Osteoblast (primary cell): ENCODE measurements at places on chromosomes 6 and 20.
A peak's percentile ranks its signal among the peaks of the same experiment; 100 is the strongest.

DNA sequence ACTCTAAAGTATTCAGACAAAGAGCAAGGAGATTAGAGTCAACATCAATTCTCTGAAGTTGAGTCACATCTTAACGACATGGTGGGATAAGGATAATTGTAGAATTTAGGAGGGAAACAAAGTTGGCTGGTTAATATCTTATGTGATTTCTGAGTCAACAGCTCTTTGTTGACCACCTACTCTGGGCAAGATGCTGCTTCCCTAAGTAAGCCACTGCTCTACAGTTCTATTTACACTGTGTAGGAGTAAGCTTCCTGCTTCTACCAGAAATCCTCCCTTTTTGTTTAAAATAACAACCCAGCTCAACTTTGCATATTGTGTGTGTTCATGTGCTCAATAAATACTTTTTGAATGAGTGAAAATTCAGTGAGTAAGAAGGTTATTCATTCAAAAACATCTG is 3.1 kb downstream of the HS3ST5 start:
- DNase-seq = peak; percentile 39

DNA sequence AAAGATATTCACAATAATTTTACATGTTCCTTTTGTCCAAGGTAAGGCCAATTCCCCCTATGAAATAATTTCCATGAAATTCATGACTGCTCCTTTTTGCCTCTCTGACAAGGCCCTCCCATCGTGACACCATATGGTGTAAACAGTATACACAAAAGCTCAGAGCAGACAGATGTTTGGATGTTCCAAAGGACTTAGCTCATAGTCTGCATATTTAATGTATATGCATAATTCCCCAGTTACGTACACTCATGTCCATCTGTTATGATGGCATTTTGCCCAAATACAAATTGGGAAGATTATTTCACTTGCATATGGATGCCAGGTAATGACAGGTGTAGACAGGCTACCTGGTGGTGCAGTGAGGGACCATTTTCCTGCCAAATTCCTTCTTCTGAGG is 376.5 kb downstream of the KHDRBS2 start:
- no peak for DNase-seq

GRCh38 chr6:27209659-27210269 is 37.7 kb upstream of the PRSS16 start:
- DNase-seq = no peak

DNA sequence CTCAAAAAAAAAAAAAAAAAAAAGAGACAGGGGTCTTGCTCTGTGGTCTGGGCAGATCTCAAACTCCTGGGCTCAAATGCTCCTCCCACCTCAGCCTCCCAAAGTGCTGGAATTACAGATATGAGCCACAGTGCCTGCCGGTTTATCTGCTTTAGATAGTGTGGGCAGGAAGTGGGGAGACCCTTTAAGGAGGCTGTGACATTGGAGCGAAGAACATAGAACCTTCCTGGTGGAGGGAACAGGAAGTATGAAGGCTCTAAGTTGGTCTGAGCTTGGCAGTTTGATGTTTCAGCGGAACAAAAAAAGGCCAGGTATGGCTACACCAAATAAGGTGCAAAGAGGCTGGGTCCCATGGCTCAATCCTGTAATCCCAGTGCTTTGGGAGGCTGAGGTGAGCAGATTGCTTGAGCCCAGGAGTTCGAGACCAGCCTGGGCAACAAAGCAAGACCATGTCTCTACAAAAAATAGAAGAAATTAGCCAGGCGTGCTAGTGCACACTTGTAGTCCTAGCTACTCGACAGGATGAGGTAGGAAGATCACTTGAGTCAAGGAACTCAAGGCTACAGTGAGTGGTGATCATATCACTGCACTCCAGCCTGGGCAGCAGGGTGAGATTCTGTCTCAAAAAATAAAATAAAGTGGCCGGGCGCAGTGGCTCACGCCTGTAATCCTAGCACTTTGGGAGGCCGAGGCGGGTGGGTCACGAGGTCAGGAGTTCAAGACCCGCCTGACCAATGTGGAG is 8.7 kb upstream of the ZMYND8 start:
- no peak for DNase-seq

DNA sequence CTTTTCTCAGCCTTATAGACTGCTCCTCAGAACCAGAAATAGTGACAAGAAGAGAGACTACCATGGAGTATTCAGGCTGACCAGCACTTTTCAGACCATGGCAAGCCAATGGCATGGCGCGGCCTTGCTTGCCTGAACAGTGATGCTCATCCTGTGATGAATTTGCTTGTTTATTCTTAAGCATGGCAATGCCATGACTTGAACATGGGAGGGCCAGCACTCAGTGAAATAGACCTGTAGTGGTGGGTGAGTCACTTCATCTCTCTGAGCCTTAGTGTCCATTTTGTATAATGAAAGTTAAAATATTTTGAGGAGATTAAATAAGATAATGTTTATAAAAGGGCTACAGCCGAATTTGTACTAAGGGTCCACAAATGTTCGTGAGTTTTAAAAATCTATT is 79.1 kb downstream of the LRRC1 start:
- no peak for DNase-seq

GRCh38 chr20:38298768-38299288 is 5.1 kb upstream of the BPI start:
- DNase-seq = peak; percentile 88

DNA sequence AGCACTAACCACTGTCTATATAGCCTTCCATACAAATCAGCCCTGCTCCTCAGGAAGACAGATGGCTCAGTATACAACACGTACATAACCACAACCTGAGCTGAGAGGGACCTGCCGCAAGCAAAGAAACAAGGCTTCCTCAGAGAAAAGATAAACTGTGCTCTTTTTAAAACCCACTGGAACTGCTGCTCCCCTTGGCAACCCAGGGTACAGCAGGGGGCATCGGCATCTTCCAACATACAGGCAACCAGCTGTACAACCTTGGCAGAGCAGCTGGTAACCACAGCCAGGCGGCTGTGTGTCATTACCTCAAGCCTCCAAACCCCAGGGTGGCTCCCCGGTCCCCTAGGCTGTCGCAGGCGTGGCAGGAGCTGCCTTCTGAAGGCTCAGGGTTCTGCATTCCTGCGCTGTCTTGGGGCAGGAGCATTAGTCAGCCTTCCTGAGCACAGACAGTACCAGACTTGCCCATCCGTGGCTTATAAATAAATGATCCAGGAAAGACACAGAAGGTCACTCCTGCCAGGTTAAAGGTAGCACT is 249.5 kb downstream of the ADGRG6 start:
- DNase-seq = no peak

- DNase-seq = no peak
Measured at GRCh38 chr6:132948889-132949288, 134.5 kb downstream of the RPS12 start.

DNA sequence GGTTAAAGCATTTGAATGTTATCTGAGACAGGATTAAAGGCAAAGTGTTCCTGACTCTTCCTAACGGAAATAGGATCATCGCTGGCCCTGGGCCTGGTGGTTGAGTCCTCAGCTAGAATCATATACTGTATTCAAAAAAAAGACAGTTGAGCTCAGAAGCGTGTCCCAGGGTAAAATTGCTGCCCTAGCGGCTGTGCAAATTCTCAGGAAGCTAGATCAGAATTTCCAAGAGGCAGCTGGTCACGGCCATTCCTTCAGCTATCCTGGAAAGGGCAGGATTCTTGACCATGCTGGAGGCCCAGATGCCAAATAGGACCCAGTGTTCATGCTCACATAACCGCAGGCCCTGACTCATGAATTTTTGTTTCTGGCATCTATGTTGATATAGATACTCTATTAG is 67.4 kb downstream of the STMND1 start:
- no peak for DNase-seq

DNA sequence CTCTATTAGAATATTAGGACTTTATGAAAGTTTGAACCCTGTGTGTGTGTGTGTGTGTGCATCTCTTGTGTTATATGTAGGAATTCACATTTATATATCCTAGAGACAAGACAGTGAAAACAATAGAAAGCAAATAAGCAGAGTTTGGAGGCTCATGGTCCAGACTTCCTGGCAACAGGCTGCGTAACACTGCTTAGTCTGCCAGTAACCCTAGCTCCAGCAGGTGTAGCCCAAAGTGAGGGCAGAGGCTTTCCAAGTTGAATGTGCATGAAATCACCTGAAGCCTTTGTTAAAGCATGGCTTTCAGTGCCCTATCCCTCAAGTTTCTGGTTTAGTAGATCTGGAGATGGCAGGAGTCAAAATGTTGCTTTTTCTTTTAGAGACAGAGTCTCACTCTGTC is 569.9 kb downstream of the KIF16B start:
- DNase-seq = no peak

GRCh38 chr20:34213213-34213612 is 28.0 kb upstream of the ASIP start:
- DNase-seq = no peak

GRCh38 chr20:11429889-11430519 is 487.7 kb upstream of the BTBD3 start:
- no peak for DNase-seq

GRCh38 chr6:119259027-119259426 is 90.5 kb downstream of the MAN1A1 start:
- no peak for DNase-seq

DNA sequence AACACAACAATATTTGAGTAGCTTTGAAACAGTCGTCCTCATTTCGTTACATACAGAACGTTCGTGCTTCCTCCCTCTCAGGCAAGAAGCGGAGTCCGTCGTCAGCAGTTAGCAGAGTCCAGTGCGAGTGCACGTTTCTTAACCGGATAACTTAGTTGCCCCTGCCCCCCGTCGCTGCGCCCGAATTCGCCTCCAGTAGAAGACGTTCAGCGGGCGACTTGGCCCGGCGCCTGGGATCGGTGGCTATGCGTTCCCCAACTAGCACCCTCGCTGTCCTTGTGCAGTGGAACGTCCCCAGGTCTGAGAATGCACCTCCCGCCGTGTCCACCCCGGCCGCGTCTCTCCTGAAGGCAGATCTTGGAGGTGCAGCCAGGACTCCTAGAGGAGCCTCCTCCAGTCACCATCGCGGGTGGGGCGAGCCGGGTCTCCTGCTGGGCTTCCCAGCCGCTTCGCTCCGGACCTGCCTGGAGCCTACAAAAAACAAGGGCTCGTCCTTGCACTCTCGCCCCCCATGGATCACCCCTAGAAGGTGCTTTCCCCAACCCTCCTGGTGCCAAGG is 910 bp upstream of the PCSK2 start:
- peak; percentile 46 for DNase-seq

DNA sequence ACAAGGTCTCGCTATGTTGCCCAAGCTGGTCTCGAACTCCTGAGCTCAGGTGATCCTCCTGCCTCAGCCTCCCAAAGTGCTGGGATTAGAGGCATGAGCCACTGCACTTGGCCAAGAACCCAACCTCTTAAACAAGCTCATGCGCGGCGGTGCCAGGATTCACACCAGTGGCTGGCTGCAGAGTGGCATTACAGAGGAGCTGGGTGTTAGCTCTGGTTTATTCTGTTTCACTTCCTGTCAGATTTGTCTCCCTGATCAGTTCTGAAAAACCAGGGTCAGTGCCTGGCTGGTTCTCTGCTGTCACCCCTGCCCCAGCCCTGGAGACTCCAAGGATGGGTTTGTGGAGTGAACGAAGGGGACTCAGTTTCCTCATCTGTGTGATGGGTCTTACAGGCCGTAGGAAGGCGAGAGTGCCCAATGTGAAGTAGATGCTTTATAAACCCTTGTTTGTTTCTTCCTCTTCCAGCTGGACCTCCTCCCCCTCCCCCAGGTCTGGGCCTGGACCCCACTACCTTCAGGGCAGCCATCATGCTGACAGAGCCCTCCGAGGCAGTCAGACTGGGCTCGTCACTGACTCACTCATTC is 63.4 kb downstream of the UBE2V1 start:
- peak; percentile 68 for DNase-seq
